Hepatocyte (in vitro differentiated cells): ENCODE measurements at places on chromosomes 7 and 10. TPM values are rescaled to one million over a fixed set of nuclear protein-coding genes. Genes with fewer than 3 reads are reported as not detected.

Gene VIPR2
- total RNA-seq, result 2.8 and 3.4 TPM in 2 replicates

Gene SLC26A3
- 14.2 and 18.1 TPM in 2 replicates for total RNA-seq

Gene TAS2R3
- total RNA-seq, result 0.87 and 1.3 TPM in 2 replicates

Gene HOXA9
- 3.6 and 5.9 TPM in 2 replicates for total RNA-seq

Gene WDFY4
- 0.36 and 0.43 TPM in 2 replicates for total RNA-seq

DNA sequence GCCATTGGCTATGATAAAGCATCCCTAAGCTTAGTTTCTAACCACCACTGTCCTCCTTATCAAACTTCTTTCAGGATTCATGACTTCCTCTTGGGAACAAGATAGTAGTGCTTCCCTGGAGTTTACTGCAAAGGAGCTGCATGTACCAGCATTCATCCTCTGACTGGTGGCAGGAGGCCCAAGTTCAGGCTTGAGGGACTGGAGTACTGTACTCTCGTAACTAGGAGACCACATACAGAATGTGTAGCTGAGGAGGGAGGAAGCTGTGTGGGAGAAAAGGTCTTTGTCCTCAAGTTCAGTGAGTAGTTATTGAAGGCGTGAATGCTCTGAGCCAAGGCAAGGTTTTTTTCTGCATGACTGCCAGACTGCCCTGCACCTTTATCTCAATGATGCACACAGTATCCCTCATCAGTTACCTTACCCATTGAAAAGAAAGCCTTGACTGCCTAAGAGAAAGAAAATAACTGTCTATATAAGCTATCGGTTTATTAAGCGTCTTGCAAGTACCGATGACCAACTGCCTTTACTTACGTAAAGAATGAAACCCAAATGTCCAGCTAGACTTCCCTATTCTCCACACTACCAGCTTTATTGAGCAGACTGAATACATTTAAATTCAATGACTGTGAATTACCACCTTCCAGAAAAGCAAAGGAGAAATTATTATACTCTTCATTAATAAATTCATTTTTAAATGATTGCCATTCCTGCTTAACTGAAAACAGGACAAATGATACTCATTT lies 12.8 kb downstream of the SCRN1 start:
- peak; percentile 38 for DNase-seq

DNA sequence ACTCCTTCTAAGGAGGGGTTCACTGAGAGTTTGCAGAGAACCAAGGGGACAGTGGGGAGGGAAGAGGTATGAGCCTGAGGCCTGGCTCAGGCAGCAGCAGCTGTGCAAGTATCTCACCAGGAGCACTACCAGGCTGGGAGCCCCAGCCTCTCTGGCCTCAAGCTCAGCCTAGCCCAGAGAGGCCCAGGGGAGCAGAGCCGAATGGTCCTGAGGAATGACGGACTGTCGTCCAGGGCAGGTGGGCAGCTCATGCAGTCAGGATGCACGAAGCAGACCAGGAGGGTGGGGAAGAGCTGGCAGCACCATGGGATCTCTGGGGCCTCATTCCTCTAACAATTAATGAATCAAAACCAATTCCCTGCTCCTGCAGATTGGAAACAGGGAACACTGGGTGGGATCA lies 151.5 kb downstream of the GRID1 start:
- DNase-seq, result no peak

- DNase-seq, result no peak
Observed at GRCh38 chr7:24921362-24921679, 58.7 kb downstream of the OSBPL3 start.

GRCh38 chr7:49001610-49002033 lies 77.3 kb downstream of the CDC14C start:
- DNase-seq, result peak; percentile 64

DNA sequence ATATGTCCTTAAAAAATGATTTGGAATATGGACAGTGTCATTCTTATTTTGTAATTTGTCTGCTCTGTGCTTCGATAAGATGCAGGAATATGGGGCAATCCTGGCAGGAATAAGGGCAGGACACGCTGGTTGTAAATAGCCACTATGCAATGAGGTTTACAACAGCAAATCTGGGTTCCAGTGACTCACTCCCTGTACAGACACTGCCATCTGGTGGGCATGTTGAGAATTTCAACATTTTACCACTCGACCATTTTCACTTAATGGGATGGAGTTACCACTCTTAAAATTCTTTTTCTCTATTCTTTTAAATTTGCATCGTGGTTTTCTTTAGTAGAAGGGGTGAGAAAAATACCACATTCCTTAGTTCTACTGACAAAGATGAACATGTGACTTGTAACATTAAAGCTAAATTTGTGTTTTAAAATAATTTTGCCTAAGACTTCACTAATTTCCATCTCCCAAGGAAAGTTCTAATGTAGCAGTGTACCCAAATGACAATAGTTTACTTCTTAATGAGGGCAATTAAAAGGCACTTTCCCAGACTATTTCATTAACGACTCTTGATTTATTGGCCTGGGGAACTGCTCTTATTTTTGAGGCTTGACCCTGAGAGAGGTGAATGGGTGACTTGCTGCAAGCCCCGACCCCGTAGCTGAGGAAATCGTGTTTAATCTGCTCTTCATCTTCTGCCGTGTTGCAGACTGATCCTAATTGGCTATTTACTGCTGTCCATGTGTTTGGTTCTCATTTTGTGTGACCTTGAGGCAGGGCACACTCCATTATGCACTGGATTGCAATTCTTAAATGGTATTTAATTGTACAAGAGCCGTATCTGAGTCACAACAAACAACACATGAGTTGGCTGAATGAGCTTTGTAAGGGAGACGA lies 173.6 kb upstream of the IMMP2L start:
- peak; percentile 82 for DNase-seq

DNA sequence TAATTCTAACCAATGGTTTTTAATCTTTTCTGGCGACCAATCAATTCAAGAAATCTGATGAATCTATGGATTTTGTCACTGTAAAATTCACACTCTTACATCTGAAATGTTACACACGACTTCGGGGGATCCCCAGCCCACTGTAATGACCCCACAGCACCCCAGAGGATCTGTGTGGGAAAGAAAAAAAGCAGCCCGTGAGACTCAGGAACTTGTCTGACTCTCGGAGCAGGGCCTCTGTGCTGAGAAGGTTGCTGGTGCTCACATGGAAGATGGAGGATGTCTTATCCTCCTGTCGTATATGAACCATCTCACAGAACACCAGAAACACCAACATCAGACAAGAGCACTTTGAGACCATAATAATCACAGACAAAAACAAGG lies 228.4 kb upstream of the INHBA start:
- no peak for DNase-seq

DNA sequence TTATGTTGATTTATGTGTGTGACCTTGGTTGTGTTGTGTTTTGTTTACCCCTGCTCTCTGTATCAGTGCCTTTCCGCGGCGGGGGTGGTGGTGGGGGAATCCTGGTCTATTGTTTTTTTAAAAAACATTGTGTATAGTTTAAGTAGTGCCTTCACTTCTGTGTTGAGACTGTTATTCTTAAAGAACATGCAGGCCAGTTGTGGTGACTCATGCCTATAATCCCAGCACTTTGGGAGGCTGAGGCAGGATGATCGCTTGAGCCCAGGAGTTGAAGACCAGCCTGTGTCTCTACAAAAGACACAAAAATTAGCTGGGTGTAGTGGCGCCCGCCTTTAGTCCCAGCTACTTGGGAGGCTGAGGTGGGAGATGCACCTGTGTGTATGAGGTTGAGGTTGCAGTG lies 429.0 kb upstream of the LRGUK start:
- DNase-seq, result no peak

DNA sequence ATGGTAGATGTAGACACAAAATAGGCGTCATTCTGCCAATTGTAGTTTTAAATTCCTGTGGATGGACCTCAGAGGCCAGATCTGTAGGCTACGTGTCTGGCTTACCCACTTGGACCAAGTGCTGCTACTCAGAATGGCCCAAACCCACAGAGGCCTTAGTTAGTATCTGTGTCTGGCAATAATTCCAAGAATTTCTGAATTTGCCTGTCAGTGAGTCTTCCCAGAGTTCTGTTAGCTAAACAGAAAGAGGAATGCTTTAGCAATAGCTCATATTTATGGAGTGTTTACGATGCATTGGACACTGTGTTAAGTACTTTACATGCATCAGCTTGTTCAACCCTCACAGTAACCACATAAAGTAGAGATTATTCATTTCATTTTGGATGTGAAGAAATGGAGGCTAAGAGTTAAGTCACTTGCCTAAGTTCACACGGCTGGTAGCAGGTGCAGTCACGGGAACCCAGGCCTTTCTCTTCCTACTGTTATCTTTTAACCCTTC lies 231.8 kb downstream of the PTEN start:
- peak; percentile 46 for DNase-seq

GRCh38 chr7:1864161-1864940 lies 194.3 kb downstream of the ELFN1 start:
- no peak for DNase-seq

GRCh38 chr10:19652750-19653149 lies 163.5 kb upstream of the PLXDC2 start:
- DNase-seq, result no peak

DNA sequence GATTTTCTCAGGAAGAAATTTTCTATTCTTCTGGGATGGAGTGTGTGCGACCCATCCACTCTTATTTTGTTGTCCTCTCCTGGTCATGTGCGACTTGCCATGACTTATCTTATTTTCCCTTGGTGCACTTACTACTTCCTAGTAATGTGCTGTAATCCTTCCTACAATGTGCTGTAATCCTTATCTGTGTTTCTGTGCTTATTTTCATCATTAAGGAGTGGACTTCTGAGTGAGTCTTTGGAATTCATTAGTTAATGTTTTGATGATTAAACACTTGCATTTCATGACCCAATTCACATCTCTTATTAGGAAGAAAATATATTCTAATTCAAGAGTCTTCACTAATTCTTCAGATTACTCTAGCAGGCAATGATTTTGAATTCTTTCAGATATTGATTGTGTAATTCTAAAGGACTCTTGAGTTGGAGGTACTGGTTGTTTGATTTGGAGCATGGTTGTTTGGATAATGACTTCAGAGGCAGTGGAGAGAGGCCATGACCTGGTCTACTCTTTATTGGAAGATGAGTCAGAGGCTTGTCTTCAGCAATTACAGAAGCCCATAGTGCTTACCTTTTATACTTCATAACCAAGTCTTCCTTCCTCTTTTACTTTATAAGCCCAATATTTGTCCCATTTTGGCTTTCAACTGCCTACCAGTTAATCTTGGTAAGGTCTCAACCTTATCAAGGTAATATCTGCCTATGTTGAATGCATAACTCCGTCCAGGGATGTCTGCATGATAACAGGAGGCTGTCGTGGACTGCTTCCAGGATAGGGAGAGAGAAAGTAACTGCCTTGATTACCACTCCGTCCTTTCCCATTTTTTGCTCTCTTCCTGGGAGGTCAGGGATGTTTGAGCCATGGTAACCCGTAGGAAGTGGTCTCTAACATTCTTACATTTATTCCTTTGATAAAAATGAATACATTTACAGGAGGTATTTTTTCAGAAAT lies 278.3 kb upstream of the SP8 start:
- peak; percentile 26 for DNase-seq

- peak; percentile 64 for DNase-seq
Observed at GRCh38 chr7:33107136-33108066, 1.8 kb downstream of the RP9 start.

- DNase-seq, result peak; percentile 32
Observed at GRCh38 chr7:51817694-51818225, 501.2 kb upstream of the COBL start.

DNA sequence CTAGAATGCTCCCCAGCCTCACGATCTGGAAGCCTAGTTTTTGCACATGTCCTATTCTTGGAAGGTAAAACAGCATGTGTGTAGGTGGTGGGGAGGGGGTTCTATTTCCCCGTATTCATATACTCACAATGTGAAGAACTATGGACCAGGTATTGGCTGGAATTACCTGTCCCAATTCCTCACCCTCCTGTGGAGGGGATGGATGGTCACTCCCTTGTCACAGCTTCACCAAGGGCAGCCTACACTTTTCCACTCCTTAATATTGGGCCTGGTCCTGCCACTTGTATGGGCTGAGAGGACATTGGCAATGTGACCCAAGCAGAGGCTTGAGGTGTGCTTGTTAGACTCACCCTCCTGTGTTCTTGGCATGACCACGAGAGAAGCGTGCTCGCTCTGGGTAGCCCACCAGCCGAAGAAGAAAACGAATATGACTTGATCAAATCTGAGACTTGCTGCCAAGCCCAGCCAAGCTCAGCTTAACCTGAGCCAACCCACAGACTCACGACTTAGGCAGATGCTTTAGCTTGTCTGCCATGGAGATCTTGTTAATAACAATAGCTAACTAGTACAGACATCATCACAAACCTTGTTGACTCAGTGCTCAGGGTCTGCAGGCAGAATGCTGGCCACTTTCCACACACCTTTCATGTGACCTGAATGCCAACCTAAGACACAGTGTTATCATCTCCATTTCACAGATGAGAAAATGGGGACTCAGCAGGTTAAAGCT lies 17.2 kb downstream of the ZNF488 start:
- DNase-seq, result no peak

DNA sequence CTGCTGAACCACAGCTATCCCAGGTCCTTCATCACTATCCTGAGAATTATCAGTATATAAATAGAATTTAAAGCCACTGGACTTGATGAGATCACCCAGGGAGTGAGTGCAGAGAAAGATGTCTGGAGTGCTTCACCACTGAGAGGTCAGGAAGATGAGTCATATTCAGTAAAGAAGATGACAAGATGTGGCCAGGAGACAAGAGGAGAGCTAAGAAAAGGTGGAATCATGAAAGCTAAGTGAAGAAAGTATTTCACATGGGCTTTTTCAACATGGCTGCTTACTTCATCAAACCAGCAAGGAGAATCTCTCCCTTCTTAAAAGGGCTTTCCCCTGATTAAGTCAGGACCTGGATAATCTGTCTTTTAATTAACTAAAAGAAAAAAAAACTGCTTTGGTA lies 9.1 kb upstream of the PRKAR2B start:
- peak; percentile 28 for DNase-seq

DNA sequence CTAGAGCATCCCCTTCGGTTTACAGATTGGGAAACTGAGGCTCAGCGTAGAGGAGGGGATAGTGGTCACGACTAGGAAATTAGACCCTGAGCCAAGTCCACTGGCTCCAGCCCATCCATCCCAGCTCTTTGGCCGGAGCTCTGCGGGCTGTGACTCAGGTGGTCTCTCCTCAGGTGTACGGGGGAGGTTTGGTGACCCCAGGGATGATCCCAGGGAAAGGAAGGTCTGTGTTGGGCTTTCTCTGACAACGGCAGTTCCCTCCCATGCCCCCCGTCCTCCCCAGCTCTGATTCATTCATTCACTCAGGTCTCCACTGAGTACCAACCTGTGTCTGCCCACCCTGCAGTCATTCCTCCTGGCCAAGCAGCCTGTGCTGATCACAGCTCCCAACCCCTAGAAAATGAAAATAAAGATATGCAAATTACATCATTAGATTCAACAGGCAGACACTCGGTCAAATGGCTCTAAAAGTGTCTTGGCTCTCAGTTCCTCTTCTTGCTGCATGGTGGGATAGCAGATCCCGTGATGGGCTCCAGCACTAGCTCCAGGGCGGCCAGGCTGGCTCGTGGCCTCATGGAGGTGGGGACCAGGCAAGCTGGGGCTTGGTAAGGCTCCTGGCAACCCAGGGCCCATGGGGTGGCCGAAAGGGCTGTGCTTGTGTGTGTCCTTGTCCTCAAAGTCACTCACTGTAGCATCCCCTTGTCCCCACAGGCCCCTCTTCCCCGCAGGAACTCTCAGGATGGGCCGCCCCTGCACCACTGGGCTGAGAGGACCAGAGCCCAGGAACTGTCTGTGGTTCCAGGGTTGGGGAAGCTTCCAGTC lies 37.8 kb downstream of the CLRN3 start:
- DNase-seq, result no peak
